ENCODE measurements at places on chromosomes 16 and 17.

DNA sequence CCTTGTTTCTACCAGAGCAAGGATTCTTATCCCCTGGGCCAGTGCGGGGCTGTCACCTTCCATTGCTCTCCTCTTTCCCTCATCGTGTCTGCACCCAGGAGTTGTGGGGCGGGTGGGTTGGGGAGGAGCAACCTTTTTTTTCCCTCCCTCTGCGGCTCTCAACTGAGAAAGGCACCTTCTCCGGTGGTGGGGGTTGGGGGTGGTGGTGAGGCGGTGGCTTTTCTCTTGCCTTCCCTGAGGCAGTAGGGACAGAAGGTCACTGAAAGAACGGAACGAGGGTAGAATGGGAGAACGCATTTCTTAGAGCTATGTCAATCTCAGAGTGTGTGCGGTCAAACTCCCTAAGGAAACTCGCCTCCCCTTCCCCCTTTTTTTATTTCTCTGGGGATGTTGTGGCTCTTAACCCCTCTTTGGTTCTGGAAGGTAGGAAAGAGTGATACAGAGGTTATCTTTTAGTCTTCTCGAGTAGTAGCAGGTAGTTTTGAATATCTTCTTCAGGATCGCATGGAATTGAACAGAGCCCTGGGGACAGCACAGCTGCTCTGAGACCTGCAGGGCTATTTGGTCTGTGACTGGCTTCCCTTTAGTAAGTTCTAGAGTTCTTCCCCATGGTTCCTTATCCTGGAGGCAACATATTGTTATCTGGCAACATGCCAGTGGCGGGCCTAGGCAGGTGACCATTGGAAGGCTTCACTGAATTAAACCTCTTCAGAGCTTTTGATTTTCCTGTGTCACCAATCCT is 994 bp downstream of the CLTC start:
- no peak for DNase-seq

DNA sequence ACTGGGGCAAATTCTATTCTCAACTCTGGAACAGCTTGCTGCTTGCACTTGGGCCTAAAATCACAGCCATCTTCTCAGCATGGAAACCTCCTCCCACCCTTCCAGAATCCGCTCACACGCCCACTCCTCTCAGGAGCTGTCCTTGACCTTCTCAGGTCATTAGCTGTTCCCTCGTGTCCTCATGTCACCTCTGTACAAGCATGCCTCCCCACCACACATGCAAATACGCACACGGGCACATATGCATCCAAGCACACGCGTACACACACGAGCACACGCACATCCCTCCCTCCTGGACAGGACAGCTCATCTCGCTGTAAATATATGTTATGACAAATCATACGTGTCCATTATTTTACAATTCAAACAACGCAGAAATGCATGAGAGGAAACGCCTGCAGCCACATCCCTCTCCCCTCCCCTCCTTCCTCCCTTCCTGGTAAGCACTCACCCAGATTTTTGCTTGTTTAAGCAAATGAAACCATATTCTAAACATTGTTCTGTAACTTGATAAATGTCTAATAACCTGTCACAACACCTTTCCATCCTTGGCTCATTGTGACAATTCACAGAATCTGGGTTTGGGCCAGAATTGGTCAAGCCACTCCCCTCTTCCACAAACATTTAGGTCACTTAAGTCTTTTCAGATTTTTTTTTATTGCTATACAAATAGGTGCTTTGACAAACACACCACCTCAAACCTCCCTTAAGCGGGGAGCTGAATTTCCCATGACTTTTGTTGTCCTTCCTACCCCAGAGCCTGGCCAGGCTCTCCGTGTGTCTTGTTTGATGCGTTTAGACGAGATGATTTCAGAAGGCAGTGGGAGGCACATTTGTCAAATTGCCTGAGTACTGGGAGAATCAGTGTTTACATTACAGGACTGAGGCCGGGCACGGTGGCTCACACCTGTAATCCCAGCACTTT is 41.7 kb downstream of the DNAH17 start:
- DNase-seq, result no peak

- no peak for DNase-seq
These were observed 20.8 kb downstream of the ZFPM1 start for GRCh38 chr16:88473666-88474534.

DNA sequence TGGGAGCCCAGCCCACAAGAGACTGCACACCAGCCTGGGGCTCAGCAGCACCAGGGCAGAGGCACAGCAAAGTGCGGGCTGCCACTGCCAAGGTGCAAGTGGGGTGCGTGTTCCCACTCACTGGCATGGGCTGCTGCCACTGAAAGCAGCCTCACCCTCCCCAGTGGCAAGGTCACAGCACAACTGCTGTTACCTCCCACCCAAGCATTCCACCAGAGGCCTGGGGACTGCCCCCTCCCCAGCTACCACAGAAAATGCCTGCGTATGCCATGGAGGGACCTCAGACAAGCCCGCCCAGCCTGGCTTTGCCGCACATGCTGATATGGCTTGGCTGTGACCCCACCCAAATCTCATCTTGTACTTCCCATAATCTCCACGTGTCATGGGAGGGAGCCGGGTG is 33.1 kb downstream of the MEAK7 start:
- no peak for DNase-seq

DNA sequence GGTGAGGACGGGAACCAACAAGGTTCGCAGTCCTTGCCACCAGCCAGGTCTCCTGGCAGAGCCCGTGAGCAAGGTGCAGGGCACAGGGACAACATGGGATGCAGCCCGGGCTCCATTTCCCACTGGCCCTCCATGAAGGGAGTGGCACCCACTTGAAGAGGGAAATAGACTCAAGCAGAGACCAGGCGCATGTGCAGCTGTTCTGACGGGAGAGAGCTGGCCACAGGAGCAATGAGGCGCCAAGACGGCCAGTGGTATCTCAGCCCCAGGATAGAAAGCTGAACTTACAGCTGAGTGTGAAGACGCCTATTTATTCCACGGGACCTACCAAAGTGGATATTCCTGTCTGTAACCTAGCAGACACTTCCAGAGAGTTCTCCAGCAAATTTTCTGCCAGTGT is 8.2 kb upstream of the FOXJ1 start:
- no peak for DNase-seq

DNA sequence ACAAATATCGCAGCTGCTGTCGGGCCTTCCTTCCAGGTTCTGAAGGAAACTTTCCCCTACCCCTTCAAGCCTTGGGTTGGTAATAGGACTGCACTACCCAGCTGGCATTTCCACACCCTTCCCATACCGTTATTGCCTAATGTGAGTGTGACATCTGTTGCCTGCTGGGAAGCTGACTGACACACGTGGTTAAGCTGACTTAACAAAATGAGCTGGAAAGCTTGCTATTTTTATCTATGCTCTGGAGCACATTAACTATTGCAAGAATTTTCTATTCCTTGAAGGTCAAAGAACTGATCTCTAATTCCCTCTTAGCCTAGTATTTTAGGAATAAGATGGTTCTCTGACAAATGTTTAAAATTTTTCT is 79.5 kb downstream of the PMP22 start:
- DNase-seq, result no peak

DNA sequence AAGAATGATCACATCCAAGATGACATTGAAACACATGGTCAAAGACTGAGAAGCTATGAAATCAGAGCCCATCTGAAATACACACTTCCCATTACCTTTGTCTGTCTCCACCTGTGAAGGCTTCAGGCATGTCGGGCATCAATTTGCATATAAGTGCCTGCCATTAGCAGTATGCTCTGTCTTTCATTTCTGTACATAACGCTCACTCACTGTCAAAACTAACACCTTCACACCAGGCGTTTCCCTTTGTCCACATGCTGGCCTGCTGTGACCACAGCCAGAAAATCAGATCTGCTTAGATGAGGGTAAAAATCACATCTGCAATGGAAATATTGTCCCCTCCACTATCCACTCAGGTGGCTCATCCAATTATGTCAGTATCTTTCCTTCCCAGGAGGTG is 524.8 kb downstream of the TOX3 start:
- DNase-seq, result no peak

DNA sequence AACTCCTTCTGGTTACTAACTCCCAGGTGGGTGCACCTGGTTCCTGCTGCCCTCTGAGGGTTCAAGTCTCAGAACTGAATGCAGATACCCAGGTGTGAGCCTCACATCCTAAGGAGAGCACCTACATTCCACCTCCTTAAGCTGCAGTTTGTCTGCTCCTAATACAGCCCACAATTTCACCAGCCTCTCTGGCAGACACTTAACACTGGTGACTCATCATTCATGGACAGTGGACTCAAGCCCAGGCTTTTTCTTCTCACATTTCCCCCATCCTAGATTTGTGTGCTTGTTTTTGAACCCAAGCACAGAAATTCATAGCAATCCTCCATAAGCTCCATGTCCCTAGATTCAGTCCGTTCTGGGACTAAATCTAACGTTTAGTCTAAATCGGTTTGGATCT is 7.0 kb upstream of the MAF start:
- DNase-seq, result no peak

DNA sequence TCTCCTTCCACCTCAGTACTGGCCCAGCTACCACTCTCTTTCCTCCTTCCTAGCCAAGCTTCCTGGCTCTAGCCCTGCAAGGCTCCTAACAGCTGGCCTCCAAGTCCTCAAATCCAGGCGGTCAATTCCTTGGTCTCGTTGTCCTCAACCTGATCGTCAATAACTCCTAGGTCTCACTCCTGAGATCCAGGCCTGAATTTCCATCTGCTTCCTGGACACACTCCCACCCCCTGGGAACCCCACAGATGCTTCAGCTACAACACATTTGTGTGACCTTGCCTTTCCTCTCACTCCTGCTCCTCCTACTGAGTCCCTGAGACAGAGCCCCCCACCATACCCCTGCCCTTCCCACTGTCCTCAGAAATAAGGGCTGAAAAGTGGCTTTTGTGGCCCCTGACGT is 2.3 kb downstream of the ENKD1 start:
- DNase-seq, result no peak

DNA sequence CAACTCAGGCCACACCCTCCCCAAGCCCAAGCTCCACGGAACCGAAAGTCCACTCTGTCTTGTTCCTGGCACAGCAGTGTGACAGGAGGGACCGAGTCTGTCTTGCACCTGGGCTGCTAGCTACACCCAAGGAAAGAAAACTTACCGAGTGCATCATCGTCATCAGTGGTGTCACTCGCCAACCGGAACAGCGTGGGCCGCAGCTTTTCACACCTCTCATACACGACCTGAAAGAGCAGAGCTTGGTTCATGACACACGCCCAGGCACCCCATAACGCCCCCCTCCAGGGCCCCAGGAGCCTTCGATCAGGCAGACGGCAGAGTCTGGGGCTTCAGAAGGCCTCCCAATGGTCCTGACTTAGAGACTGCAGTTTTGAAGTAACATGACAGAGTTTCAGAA is 27.5 kb downstream of the GGA2 start:
- no peak for DNase-seq

GRCh38 chr16:55468352-55468990 is 10.5 kb upstream of the MMP2 start:
- no peak for DNase-seq

GRCh38 chr16:2586241-2586640 is 48.4 kb downstream of the PDPK1 start:
- DNase-seq, result no peak

- no peak for DNase-seq
These were observed 20.3 kb downstream of the SLC7A6OS start for GRCh38 chr16:68290450-68290849.

DNA sequence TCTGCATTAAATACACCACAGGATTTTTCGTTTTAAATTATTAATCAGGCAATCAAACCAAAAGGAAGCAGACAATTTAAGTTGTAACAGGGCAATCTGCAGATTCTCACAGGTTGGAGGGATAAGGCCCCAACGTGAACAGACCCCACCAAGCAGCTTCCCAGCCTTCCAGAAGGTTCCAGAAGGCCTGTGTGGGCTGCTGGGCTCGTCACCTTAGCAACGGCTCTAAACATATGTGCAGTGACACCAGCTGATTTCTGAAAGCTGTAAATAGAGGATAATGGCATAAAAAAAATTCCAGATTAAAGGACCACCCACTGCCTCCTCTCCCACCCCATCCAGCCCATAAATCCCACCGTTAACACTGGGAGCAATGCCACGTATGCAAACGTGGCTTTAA is 123.8 kb downstream of the ZNF778 start:
- no peak for DNase-seq

DNA sequence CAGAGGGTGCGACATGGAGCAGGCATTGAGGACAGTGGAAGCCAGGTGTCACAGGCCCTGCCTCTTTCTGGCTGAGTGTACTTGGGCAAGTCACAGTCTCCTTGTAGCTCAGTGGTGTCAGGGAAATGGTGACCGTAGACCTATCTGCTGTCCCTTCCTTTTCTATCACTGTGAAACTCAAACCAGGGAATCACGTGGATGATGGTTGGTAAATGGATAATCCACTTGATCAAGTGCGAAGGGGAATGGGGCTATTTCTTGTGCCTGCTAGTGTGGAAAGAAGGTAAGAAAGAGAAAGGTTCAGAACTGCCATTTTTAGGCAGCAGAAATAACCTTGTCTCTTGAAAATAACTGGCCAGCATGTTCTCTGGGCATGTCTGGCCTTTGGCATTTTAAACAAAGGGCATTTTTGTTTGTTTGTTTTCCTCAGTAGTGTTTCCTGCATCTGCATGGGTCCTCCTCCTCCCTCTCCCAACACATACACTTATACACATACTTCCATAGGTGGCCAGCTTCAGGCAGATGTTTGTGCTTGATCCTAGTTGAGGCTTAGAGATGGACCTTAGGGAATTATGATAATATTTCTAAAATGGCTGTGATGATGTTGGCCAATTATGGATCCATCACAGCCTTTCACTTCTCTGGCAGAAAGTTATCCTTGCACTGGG is 7.1 kb downstream of the TBX4 start:
- DNase-seq, result no peak

DNA sequence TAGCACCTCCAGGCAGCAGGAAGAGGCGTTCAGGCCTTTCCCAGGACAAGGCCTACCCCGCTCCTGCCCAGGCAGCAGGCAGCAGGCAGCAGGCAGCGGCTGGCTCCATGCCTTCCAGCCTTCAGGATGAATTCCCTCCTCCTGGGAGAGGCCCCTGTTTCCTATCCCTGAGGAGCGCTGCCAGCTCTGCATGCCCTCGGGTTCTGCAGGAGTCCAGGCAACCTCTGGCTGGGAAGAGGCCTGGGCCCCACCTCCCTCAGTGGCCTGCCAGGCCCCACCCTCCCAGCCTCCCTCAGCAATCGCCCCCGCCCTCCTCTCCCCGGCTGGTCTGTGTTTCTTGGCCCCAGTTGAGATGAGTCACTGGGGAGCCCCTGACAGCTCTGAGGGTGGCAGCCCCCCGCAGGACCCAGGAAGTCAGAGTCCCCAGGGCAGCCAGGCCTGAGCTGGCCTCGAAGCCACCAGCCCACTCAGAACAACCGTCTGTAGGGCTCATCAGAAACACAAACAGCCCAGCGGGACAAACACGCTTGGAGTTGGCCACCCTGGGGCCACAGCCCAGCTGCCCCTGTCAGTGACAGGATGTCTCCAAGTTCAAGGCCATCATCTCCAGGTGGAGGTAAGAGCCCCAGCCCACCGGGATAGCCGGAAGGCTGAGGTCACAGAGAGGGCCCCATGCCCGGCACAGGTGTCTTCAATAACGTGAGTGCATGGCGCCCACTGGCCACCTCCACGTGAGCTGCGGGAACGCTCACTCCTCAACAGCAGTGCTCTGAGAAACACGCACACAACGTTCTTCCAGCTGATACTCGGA is 39.5 kb upstream of the CIBAR2 start:
- DNase-seq, result no peak

- DNase-seq, result no peak
These were observed 6.4 kb downstream of the ALYREF start for GRCh38 chr17:81884968-81885367.

GRCh38 chr16:89556750-89557689 is 3.5 kb upstream of the RPL13 start:
- no peak for DNase-seq

- no peak for DNase-seq
These were observed 17.0 kb downstream of the ENPP7 start for GRCh38 chr17:79747508-79748294.
